ENCODE measurements at places on chromosomes 11 and 22.
A peak's percentile ranks its signal among the peaks of the same experiment; 100 is the strongest.

DNA sequence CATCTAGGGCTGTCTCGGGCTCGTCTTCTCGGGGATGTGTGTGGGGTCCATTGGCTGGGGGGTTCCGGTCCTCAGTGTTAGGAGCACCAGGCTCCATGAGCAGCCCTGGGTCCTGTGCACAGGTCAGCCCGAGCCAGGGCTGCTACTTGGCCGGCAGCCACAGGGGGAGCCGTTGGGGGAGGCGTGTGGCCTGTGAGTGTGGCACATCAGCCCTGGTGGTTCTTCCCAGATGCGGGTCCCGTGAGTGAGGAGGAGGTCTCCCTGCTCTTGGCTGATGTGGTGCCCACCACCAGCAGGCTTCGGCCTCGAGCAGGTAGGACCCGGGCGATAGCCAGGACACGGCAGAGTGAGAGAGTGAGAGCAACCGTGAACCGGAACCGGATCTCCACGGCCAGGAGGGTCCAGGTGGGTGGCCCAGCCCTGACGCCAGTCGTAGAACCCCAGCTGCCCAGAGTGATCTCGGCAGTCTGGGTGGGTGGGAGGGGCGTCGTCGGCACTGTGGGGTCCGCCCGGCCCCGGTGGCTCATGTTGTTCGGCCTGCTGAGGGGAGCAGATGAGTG lies 18.5 kb downstream of the IRF7 start:
- no peak for DNase-seq

GRCh38 chr11:123307276-123307675 lies 112.2 kb upstream of the CLMP start:
- DNase-seq: no peak

- DNase-seq: no peak
These were observed 13.0 kb upstream of the OPCML start for GRCh38 chr11:133545199-133545803.

DNA sequence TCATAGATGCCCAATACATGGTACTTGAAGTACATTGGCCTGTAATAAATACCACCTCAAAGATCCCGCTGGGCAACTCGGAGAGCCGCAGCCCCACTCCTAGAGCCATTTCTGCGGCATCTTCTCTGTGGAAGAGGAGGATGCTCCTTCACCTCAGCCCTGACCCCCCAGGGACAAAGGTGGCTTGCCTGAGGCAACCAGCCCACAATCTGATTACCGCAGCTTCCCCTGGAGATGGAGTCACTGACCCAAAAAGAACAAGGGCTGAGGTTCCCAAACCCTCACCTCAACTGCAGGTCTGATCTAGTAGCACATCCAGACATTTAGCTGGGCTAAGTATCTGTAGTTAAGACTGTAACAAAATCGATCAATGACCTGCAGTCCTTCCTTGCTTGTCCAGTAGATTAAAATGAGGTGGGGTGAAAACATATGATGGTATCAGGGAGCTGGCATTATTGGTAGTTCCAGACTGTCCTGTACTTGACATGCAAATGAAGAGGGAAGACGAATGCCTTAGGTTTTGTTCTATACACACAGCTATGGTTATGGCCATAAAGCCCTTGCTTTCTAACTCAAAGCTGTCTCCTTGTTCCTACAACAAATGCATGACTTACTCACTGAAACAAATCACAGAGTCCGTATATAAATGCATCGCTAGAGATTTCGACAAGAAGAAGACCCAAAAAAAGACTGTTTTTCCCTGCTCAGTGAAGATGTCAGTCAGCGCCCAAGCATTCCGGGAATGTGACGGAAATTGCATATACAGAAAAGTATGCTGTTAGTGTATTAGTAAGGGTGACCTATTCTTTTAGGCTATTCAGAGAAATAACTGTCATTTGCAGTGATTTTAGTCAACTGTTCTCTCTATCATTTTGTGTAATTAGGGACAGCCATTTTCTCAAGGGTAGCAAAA lies 33.7 kb downstream of the C11orf71 start:
- DNase-seq: no peak

DNA sequence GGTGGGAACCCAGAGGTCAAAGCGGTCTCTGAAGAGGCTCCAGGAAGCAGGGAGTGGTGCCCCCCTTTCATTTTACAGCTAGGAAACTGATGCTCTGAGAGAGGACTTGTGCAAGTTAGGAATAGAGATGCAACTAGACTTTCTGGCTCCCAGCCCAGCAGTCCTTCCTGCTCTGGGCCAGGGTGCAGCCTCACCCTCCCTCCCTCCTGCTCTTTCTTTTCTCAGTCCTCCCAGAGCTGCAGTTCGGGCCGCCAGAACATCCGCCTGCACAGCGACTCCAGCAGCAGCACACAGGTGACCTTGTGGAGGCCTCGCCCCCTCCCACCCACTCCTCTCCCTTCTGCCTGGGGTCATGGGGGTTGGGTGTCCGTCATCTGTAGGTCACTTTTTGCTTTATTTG lies 51.5 kb downstream of the LHFPL7 start:
- peak; percentile 41 for DNase-seq

Data from renal pelvis (tissue), 12 donors.